ENCODE measurements at places on chromosomes 1 and 21.
A peak's percentile ranks its signal among the peaks of the same experiment; 100 is the strongest.

GRCh38 chr1:6384135-6384534 is 9.4 kb downstream of the ACOT7 start:
- no peak for DNase-seq

DNA sequence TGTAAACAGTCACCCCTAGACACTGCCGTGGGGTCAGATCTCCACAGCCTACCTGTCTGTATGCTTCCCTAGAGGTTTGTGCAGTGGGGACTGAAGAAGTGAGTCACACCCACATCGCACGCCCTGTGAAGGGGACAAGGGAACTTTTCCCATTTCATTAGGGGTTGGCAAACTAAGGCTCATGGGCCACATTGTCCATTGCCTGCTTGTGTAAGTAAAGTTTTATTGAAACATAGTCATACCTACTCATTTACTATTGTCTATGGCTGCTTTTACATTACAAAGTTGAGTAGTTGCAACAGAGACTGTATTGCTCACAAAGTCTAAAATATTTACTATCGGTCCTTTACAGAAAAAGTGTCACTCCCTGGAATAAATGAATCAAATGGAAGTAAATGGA is 2.5 kb upstream of the FGGY start:
- DNase-seq: no peak

- DNase-seq: no peak
Measured at GRCh38 chr21:44920694-44921604, at the start of gene ITGB2. Gene ITGB2, minus strand, starts transcription at chr21:44920899. Its CDS starts 10,117 bp downstream, at chr21:44910782.

GRCh38 chr1:153141377-153141776 is 9.3 kb downstream of the SPRR2G start:
- DNase-seq: no peak

- DNase-seq: no peak
Measured at GRCh38 chr1:184945678-184946412, 28.5 kb downstream of the NIBAN1 start.

DNA sequence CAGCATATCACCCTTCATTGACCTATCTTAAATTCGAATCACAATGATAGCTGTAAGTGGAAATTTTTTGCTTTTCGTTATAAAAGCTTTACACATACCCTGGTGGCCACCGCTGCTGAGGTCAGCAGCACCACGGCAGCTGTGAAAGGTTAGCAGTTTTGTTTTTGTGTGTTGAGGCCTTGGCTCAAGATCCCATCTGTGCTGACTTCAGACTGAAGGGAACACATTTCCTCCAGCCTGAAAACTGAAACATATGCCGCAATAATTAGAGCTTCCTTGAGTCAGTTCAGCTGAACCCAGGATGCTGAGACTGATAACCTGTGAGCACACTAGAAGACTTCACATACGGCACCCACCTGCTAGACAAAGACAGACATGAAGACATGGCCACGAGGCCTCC is 103.0 kb downstream of the SMYD3 start:
- no peak for DNase-seq

DNA sequence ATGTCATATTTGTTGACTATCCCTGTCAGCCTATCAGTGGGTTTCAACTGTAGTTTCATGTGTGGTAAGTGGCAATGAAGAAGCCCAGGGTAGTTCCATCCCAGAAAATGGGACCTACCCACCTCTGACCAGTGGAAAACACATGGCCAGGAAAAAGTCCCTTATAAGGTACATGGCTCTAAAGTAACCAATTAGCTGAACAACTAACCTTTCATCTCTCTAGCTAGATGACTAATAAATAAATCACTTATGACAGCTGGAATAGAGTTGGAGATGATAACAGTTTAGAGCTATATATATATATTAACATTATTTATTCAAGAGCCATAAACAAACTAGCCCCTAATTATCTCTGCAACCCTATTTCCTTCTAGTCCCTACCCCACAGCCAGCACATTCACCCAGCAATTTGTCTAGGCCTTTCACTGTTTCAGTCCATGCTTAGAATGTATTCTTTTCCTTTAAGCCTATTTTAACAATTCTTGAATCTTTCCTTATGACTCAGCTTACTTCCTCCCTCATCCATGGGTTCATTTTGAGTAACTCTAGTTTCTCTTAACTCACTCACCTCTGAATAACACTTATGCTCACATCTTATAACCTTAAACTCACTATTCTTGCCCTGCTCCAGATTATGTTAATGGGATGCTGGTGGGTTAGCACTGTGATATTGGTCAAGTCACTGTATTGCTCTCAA is 83.7 kb downstream of the TNFSF18 start:
- peak; percentile 80 for DNase-seq

DNA sequence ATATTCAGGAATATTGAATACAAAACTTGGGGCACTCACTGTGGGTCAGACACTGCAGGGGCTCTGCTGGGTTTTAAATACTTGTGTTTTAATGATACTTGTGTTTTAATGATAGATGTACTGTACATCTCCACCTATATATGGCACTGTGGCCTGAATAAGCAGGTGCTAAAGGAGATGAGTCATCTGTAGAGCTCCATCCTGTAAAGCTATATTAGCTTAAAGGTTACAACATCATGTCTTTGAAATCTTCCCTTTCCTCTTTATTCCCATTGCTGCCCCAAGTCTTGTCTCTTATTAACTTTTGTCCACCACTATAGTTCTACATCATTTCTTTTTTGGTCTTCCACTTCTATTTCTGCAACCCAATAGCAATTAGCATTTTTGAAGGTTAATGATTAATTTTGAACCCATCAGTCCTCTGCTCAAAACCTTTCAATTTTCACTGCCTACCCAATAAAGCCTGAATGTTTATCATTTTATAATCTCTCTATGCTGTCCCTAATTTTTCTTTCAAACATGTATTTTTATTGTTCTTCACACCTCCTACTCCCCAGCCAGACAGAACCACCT is 113.3 kb upstream of the PTGFR start:
- DNase-seq: peak; percentile 14

DNA sequence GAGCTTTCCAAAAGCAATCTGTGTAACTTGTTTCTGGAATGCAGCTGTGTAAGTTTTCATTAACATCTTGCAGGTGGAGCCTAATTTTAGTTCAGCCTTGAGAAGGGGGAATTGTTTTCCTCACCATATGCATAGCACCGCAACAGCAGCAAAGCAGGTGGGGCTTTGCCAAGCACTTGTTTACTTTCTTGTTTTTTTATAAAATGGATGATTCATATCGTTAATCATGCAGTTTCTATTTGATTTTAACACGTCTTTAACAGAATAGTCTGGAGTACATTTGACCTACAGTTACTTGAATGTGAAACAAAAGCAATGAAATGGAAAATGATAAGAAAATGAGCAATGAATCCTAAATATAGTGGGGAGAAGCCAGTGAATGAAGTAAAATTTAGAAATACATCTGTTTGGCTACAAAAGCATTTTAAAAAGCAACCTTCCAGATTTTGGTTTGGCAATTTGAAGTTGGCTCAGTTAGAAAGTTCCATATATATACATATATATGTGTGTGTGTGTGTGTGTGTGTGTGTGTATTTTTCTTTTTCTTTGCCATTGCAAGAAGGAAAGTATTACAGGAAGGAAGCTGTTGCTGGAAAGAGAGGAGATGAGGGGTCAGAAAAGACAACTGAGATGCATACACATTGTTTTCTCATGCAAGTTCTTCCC is 119.0 kb upstream of the ADGRL2 start:
- DNase-seq: peak; percentile 42

- DNase-seq: no peak
Measured at GRCh38 chr1:234553240-234554188, 56.5 kb downstream of the IRF2BP2 start.

- no peak for DNase-seq
Measured at GRCh38 chr21:43702785-43703034, 16.2 kb upstream of the PDXK start.

GRCh38 chr1:32399843-32400242 is 5.6 kb upstream of the BSDC1 start:
- DNase-seq: no peak

GRCh38 chr1:99776120-99776519 is 9.7 kb upstream of the FRRS1 start:
- DNase-seq: no peak

DNA sequence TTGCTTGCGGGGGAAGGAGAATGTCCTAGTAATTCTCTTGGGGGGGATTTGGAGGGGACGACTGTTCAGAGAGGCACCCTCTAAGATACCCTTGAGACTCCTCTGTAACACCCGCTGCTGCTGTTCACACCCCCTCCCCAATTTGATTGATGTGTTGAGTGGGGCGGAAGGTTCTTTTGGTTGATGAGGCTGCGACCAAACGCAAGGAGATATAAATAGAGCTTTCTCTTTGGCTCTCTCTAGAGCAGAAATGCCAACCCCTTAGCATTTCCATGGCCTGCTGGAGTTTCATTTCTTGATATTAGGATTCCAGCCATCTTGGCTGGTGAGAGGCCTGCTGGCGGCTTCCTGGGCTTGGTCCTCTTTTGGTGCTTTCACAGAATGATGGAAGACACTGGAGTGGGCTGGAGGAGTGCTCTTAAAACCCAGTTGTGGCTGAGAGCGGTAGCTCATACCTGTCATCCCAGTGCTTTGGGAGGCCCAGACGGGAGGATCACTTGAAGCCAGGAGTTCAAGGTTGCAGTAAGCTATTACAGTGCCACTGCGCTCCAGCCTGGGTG is 2.0 kb downstream of the PIK3CD start:
- no peak for DNase-seq

- no peak for DNase-seq
Measured at GRCh38 chr1:42747125-42747524, 7.1 kb upstream of the CLDN19 start.

GRCh38 chr1:32372149-32372756 is 9.9 kb downstream of the TSSK3 start:
- no peak for DNase-seq

DNA sequence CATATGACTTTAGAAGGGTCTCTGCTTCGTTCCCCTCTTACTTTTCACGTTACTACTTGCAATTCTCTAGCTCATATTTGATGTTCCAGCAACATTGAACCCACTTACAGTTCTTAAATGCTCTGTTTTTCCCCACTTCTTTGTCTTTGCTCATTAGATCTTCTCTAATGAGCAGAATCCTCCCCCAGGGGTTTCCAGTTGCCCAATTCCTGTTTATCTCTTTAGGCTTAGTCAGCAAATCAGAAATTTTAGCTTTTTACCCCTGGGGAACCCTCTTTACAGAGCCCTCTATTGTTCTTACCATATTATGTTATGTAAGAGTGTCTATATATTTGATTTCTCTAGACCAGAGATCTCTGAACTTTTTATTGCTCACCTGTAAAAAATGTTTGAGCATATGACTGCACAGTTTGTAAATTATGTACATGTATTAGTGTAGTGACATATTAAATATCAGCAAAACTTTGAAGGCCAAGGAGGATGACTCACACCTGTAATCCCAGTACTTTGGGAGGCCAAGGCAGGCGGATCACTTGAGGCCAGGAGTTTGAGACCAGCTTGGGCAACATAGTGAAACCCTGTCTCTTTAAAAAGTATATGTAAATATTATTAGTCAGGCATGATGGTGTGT is 71.4 kb downstream of the FNBP1L start:
- peak; percentile 78 for DNase-seq

DNA sequence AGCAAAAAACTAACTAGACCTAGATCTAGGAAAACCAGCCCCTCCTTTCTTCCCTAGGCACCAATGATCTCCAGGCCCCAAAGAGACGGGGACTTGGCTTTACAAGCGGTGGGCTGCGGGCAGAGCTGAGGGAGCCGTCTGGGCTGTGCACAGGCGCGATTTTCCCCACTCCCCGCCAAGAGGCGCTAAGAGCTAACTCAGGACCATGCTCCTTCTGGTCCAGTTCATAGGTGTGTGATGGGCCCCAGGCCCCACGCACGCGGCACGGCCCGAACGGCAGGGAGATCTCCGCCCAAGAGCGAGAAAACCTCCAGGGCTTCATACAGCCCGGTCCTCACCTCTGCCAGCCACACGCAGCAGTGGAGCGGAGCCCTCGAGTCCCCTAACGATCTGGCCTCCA is 7.5 kb upstream of the GPR153 start:
- DNase-seq: no peak

DNA sequence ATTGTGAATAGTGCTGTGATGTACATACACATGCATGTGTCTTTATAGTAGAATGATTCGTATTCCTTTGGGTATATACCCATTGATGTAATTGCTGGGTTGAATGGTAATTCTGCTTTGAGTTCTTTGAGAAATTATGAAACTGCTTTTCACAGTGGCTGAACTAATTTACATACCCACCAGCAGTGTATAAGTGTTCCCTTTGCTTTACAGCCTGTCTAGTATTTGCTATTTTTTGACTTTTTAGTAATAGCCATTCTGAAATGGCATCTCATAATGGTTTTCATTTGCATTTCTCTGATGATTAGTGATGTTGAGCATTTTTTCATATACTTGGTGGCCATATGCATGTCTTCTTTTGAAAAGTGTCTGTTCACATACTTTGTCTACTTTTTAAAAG is 54.5 kb upstream of the FAM78B start:
- no peak for DNase-seq

- no peak for DNase-seq
Measured at GRCh38 chr21:17442165-17442564, 70.7 kb upstream of the CXADR start.

GRCh38 chr21:44461005-44461404 is 5.7 kb downstream of the LRRC3 start:
- DNase-seq: no peak

DNA sequence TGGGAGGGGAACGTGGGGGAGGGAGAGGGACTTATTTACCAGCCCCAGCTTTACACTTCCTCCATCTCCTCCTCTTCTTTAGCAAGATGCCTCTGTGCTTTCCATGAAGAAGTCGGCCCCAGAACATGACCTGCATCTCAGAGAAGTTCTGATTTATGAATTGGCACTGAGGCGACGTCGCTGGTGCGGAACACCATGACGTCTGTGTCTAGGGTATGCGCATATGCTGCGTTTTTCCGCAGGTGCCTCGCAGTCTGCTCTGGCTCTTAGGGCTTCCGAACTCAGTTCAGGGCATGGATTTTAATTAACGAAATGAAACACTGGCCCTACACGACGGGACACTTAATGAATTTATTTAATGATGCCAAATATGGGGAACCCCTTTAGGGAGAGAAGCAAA is 510.3 kb downstream of the SMYD3 start:
- no peak for DNase-seq

- no peak for DNase-seq
Measured at GRCh38 chr1:25699500-25700143, 83.0 kb downstream of the MAN1C1 start.
